ENCODE measurements at places on chromosomes 11 and 22. TPM values are rescaled to one million over a fixed set of nuclear protein-coding genes. Genes with fewer than 3 reads are reported as not detected.

FAM181B gene
- 0.83 TPM for total RNA-seq

DNA sequence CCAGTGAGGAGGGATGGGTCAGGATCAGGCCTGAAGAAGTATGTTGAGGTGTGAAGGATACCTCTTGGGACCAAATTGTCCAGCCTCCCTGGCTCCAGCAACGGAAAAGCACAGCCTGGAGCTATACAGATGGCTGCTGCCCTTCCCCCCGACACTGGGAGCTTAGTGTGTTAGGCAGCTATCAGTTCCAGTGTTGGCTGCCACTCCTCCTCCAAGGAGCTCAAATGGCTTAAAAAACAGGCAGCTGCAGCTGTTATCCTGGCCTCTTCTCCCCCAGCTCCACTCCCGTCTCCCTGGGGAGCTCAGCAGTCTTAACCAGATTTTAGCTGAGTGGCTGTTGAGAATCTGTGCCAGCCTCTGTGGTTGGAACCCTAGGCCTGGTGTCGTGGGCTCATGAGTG lies 225.0 kb downstream of the JRKL start:
- DNase-seq = no peak

- DNase-seq = no peak
Observed at GRCh38 chr11:69660001-69660500, 15.1 kb downstream of the LTO1 start.

DNA sequence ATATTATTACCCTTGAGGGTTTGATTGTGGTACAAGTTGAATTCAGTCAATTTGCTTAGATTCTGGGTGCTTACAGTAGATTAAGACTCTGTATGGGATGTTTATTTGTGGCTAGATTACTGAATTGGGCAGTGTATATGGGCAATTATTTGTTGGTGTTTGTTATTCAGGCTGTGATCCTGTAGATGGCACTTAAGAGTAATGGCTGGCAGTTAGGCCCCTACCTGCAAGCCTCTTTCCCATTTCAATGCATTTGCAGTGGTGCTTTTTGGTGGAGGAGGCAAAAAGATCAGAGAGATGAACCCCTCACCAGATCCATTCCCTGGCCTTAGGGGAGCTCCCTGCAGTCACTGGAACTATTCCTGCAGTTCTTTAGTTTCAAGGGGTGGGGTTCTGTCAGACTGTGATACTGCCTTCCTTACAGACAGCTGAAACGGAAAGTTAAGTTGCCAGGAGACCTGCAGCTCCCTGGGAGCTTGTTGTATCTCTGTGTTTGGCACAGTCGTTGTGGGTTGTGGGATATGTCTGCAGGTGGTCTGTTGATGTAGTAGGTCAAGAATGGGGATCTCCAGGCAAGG lies 199.5 kb downstream of the AASDHPPT start:
- no peak for DNase-seq

DGCR8 gene
- 26.6 TPM for total RNA-seq

DNA sequence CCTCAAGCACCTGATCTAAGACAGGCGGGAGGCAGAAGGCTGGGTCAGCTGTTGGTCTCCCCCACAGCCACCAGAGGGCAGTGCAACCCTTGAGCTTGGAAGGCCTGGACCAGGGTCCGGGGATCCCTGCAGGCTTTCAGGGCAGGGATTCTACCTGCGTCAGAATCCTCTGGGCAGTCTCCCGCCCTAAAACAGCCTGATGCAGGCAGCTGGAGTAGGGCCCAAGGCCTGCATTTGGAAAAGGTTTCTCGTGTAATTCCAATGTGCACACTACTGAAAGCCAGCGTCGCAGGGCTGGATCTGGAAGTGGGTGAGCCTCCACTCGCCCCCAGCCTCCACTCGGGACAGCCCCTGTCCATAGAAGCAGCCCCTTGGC lies 31.8 kb downstream of the BID start:
- no peak for DNase-seq

PDE2A gene
- 68.8 TPM for total RNA-seq

GRCh38 chr11:41301023-41301422 lies 158.4 kb downstream of the LRRC4C start:
- DNase-seq = no peak
